ENCODE measurements at places on chromosomes 3 and 15.

GRCh38 chr15:89332446-89332845 is 2.2 kb downstream of the POLG start:
- peak; percentile 15 for DNase-seq

GRCh38 chr3:36379872-36380220 is 458 bp upstream of the STAC start:
- no peak for DNase-seq

DNA sequence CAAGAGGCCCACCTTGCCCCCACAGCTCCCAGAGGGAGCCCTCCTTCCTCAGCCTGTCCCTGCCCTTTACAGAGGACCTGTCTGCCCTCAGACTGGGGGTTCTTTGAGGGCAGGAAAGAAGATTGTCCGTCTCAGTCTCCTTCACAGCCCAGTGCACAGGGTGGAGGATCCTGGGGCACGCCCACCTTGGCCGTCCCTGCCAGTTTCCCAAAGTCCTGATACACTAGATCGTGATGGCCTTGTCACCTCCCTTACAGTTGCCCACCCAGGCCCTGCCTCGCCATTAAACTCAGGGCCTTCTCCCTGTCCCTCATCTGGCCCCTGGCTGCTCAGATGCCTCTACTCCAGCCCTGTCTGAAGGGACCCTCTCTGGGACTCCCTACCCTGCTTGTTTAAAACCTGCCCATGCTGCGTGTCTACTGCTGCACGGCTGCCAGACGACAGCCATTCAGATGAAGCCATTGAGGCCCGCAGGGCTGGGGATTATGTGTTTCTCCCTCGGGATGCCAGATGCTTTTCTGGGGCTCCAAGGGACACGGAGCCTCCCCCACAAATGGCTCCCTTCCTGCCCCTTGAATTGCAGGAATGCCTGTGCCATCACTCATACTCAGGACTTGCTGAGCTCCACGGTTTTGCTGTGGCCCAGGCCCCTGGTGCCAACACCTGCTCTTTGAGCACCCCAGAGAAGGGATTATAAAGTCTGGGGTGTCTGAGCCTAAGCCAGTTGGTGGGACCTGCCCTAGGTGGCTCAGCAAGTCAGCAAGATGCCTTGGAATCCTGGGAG is 27.8 kb downstream of the ACSBG1 start:
- DNase-seq = no peak

DNA sequence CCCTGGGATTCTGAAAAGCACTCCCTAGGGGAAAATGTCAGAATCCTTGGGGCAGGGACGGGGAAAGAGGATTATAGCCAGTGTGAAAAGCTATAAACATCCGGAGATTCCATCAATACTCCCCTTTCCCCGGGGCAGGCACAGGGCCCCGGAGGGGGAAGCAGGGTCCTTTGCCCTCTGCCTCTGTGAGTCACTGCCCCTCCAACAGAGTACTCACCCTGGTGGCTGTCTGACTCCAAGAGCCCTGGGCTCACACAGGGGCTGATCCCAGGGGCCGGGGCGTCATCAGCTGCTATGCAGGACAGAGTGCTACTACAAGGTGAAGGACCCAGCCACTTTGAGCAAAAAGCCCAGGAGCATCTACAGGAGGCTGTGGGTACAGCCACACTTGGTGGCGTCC is 133.0 kb upstream of the PRR20G start:
- no peak for DNase-seq

DNA sequence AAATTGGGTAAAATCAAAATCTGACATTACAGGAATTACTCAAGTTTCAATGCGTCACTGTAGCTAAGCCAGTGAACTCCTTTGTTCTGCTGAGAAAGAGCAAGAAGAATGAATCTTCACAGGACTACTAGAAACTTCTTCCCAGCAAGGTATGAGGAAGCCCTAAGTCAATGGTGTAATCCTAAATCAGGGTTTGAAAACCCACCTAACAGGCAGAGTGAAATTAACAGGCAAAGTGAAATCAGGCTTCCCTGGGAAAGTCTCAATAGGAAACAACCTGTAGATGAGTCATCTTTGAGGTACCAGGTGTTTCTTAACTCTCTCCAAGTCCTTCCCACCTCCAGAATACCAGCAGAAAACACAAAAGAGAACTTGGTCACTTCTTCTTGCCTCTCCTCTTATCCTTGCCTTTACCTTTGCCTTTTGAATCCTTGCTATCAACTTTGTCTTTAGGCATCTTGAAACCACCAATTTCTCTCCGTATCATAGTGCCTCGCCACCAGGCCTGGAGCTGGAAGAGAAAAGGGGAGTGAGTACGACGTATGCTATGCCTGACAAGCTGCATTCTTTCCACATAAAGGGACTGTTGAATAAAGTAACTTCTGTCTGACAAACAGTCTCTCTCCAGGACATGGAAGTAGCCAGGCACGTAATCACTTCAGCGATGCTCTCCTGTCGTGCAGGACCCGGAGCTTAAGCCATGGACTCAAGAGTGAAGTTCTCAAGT is 60.6 kb upstream of the RPL35A start:
- DNase-seq = peak; percentile 97

GRCh38 chr15:88658972-88659931 is 20.4 kb downstream of the ISG20 start:
- DNase-seq = peak; percentile 77

DNA sequence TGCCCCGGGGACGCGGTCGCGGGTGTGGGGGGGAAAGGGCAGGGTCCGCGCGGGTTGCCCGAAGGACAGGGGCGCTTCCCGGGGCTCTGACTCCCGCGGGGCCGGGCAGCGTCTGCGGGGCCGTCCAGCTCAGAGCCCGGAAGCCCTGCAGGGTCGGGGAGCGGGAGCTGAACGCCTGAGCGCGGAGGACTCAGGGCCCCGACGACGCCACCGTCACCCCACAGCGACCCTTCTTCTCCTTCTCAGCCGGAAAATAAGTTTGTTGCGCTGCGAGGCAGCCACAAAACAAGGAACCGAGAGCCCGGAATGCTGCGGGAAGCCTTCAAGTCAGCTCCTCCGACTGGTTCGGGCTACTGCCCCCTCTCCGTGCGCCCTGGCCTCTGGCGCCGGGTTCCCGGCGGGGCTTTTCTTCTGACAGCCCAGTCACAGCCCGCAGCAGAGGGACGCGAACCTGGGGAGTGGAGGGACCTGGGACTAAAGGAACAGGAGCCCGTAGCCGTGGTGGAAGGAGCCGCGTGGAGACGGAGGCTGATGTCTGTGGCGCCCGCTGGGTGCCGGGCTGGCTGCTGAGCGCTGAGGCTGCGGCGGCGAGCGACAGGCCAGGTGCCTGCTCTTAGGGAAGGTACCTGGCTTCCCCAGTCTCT is 484 bp downstream of the CNTN4 start:
- no peak for DNase-seq

DNA sequence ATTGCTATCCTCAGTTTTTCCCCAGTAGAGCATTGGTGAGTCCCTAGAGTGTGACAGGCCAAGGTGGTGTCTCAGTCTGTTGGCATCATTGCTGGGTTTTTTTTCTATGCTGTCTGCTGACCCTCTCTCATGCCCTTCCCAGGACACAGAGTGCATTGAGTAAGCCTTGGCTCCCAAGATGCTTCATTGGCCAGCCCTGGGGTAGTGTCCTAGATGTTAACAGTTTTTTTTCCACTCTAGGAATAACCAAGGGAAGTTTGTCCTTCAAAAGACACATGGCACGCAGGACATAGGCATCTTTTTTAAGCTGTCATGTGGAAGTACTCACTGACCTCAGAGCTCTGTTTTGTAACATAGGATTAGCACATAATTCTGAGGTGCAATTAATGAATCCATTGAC is 19.5 kb downstream of the ADAMTSL3 start:
- no peak for DNase-seq

GRCh38 chr3:118813472-118813871 is 221.2 kb downstream of the IGSF11 start:
- no peak for DNase-seq

DNA sequence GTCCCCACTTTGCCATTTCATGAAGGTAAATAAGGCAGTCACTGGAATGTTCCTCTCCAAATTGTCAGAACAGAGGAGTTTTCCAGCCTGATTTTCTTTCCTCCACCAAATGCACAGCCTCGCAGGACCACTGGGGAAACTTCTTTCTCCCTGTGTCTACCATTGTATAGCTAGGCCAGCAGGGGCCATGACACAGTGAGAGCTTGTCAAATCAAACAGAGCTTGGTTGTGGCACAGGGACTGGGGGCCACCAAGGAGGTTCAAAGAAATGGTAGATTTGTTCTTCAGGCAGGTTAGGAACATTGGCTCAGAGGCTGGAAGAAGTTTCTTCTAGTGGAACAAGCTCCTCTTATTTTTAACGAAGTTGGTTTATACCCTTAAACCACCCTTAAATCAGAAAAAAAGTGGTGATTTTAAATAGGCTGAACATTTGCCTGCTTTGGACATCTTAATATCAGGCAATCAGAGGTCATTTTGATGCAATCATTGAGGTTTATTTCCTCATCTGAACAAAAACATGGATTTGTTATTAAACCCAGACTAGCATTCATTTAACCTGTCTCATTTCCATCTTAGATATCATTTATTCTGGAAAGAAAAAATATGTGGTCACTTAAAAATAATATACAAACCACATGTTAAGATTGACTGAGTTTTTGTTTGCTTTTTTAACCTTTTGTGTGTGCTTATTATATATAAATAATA is 105.6 kb downstream of the GTPBP8 start:
- DNase-seq = no peak

DNA sequence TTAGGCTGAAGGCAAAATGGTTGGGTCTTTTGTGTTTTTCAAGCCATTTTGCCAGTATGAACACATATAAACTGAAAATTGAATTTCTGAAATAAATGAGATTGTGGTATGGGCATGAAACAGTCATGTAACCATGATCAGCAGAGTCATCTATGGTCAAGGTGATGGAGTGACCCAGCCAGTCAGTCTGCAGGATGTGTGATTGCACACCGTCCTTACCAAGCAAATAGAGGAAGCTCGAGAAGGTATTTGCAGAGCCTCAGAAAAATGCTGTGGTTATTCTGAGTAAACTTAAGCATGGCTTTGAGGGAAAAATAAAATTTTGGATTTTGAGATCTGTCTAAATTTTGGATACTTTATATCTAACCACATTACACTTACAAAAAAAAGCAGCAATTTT is 95.9 kb upstream of the RNF7 start:
- no peak for DNase-seq

GRCh38 chr3:37308247-37308646 is 133.9 kb upstream of the LRRFIP2 start:
- peak; percentile 40 for DNase-seq

DNA sequence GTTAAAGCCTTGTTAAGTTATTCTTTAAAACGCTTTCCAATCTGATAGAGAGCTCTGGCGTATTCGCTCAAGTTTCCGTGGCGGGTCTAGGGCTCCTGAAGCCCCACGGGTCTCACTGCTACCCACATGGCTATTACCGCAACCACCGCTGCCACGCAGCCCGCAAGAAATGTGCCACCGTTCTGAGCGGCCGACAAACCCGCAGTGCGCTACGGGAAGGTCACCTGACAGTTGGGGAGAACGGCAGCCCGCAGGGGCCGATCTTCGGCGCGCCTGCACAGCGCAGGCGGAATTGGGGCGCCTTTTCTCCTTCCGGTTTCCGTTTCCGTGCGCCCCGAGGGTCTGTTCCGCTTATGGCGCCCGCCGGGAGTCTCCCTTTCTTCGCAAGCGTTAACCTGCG is 76.6 kb upstream of the SNRPN start:
- peak; percentile 47 for DNase-seq

Data from epithelial cell of esophagus (primary cell).